Activated CD4-positive, alpha-beta T cell treated with anti-CD3 and anti-CD28 coated beads, Interleukin-2, amount 50 U/mL, for 48 hours (primary cell): ENCODE measurements at places on chromosomes 2 and 18.

- DNase-seq, result no peak
These were observed 53.8 kb downstream of the CTAGE1 start for GRCh38 chr18:22363867-22364463.

DNA sequence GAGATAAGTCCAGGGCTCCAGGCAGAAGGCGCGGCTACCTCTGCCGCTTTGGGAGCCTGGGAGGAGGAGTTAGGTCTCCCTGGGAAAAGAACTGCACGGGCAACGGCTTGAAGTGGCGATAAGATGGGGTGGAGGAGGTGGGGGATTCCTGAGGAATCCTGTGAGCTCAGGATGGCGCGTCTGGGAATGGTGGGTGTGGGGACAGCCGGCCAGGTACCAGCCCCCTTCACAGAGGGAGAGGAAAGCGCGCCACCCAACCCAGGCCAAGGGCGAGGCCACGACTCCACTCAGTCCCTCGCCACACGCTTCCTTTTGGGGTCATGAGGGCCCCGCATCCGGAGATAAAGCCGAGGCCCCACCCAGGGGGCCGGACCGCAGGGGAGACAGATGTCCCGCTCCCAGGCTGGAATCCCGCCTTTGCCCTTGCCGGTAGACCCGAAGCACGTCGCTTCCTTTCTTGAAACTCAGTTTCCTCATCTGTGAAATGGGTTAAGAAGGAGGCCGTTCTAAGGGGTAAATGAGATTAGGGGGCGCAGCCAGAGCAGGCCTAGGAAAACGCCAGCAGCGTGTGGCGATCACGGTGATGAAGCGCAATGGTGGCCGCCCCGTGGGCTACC lies 1.7 kb upstream of the CTDSP1 start:
- peak; percentile 70 for DNase-seq

- no peak for DNase-seq
These were observed 13.6 kb downstream of the CIB4 start for GRCh38 chr2:26627350-26628105.

DNA sequence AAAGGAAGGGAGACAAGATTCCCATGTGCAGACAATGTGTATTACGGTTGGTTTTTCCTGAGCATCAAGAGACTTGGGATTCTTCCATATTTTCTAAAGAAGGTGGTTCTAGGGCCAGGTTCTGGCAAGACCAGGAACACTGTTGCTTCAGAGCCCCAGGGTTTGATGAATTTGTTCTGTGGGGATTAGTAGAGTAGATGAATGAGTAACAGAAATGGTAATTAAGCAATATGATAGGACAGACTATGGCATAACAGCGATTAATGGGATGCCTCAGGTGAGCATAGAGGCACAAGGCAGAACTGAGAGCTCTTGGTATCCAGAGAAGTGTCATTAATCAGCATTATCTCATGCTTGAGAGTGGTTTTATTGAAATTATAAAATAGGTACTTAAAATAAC lies 82.8 kb upstream of the PNPT1 start:
- no peak for DNase-seq

- DNase-seq, result no peak
These were observed 15.2 kb downstream of the ASXL3 start for GRCh38 chr18:33593261-33593660.

GRCh38 chr2:201257381-201257955 lies 2.9 kb upstream of the CASP8 start:
- peak; percentile 43 for DNase-seq

DNA sequence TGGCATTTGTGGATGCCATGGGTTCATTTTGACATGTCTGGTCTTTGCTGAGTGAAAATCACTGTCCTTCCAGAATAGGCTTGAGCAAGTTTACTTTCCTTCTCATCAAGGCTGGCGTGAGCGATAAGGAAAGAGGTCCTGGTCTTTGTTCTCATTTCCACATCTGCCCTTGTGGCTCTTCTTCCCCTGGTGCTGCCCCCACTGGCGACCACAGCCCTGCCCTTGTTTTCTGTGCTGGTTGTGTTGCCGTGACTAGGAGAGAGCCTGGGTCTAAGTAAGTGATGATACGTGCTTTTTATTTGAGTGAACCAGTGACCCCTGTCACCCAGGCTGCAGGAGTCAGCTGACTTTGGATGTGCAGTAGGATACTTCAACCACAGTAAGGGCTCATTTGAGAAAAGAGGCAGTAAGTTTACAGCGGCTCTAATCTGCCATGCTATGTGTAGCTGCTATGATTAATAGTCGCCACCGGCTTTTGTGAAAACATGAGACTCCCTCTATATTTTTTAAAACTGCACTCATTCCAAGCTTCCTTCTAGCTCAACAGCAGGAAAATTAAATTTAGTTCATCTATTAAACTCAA lies 441.7 kb downstream of the RNF144A start:
- no peak for DNase-seq

DNA sequence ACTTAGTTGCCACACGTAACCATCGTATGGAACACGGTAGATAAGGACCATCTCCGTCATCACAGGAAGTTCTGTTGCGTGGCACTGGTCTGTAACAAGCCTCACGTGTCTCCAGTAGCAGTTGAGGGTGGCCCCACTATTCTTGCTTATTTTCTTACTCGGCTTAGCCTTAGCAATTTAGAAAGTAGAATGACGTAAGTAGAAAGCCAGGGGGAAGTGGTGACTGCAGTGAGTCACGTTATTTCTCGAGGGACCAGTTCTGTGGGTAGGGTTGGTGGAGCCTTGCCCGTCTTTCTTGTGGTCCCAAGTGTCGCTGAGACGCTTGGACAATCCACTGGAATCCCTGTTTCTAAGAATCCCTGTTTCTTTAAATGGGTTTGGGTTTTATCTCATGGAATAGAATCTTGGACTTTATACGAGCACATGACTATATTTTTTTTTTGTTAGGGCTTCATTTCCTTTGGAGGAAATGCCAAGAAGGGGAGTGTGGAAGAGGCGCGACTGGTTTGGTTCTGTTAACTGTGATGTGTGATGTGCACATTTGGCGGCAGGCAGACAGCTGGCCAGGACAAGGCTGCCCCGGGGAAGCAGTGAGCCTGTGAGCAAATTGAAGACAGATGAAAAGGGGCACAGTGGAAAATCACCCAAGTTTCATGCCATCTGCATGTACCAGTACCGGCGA lies 96.2 kb downstream of the CABLES1 start:
- peak; percentile 77 for DNase-seq

GRCh38 chr2:1723397-1724042 lies 20.8 kb downstream of the PXDN start:
- DNase-seq, result no peak

GRCh38 chr2:218289639-218290315 lies 2.5 kb downstream of the TMBIM1 start:
- no peak for DNase-seq

DNA sequence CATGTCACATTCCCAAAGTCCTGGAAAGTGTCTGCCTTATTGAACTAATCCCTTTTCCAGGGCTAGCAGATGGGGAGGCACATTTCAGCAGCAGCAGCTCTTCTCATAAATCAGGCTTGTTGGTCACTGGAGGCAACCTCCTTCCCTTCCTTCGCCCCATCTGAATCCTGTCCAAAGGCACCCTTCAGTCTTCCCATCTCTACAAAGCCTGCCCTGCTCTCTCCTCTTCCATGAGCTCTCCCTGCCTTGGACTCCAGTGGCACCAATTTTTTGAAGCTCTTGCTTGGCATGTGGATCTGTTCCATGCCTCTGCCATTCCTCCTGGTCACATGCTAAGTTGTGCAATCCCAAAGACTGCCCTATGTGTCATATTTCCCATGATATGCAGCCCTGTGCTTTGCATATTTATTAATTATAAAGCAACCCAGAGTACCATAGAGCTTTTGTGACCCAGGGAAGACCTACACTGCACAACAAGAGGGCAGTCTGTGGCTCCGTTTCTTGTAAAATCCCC lies 70.3 kb downstream of the ANTXR1 start:
- DNase-seq, result no peak

DNA sequence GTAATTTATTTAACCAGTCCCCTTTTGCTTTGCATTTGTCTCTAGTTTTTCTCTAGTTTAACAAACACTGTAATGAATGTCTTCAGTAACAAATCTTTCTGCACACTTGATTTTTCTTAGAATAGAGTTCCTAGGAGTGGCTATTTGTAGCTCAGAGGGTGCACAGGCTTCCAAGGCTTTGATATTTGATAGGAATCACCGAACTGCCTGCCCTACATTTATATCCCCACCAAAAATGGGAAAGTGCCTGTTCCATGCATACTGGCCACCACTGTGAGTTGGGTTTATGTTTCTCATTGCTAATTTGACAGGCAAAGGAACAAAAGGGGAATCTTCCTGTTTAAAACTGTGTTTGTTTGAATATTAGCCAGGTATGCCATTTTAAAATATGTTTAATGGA lies 238.7 kb downstream of the SH3RF3 start:
- DNase-seq, result no peak

GRCh38 chr18:49762191-49763077 lies 50.9 kb downstream of the ACAA2 start:
- DNase-seq, result no peak
